ENCODE measurements at places on chromosomes 2 and 18. TPM values are rescaled to one million over a fixed set of nuclear protein-coding genes. Genes with fewer than 3 reads are reported as not detected.
A peak's percentile ranks its signal among the peaks of the same experiment; 100 is the strongest.

- peak; percentile 66 for DNase-seq
Measured at GRCh38 chr2:200352636-200353035, 46.1 kb downstream of the SPATS2L start.

- DNase-seq, result no peak
Measured at GRCh38 chr2:42961385-42961811, 169.0 kb upstream of the HAAO start.

The TBR1 gene
- polyA plus RNA-seq, result 0.06 TPM

- peak; percentile 20 for DNase-seq
Measured at GRCh38 chr2:181972431-181973170, 13.1 kb upstream of the PPP1R1C start.

DNA sequence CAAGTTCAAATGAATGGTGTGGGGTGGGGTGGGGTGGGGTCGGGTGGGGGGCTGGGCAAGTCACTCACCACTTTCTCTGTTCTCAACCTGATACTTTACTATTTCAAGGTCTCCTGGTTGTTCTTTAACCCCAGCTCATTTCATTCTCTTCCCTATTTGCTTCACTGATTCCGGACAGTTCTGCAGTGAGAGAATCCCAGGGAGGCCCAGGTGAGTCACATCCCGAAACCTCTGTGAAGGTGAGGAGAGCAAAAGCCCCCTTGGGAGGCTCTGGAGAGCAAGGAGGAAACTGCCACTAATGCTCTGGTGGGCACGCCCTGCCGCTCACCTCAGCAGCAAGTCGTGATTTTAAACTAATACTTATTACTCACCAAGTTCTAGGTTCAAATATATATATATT, 8.9 kb downstream of the EDAR start:
- DNase-seq, result no peak

DNA sequence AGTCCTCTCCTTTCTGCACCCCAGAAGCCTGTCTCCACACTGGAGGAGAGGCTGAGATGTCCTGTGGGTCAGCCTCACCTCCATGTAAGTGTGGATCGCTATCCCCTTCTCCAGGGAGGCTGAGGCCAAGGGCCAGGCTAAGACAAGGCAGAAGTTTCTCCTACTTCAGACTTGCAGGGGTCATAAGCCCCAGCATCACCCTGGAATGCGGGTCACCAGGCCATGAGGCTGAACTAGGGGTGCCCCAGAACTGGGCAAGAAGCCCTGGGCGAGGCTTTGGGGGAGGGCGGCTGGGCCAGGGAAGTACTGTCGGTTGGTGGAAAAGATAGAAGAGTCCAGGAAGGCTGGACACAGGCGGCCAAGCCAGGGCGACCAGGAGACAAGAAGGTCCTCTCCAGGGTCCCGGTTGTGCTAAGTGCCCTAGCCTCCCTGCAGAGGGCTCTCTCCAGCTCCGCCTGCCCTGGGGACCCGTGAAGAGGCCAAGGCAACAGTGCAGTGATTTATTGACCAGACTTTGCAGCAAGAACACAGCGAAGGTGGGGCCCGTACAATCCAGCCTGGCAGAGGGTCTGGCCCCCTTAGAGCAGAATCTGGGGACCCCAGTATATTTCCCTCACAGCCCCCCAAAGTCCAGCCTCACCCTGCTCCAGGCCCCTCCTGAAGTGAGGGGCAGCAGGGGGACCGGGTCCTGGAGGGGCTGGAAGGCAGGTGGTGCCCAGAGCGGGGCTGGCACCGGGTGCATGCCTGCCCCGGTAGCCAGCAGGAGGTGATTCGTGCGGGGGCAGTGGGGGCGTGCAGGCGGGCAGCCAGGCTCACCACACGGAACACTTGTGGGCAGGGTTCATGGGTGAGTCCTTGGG, 8.1 kb downstream of the ECEL1 start:
- DNase-seq, result no peak

- peak; percentile 25 for DNase-seq
Measured at GRCh38 chr2:111990856-111991255, 64.2 kb upstream of the TMEM87B start.

The CXCR1 gene
- polyA plus RNA-seq, result not detected

The CPO gene
- polyA plus RNA-seq, result not detected

The KCNK3 gene
- 0.03 TPM for polyA plus RNA-seq

GRCh38 chr2:27664622-27665363, 1.1 kb downstream of the SLC4A1AP start:
- no peak for DNase-seq

GRCh38 chr18:22558945-22559385, 141.2 kb upstream of the CTAGE1 start:
- DNase-seq, result peak; percentile 72

DNA sequence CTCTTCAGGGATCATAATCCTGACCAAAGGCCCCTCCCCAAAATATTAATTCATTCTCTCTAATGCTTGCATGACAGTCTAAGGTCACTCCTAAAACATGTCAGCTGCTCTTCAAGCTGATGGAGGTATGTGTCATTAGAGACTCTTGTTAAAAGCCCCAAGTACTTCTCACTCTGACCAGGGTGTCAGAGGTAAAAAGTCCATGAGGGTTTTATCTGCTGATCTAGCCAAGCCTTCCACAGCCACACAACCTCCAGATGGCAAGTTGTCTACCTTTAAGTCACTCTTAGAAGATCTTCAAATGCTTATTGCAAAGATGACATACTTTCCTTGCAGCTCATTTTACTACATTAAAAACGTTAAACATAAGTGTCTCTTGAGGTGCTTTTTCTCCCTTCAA, 83.6 kb upstream of the ETAA1 start:
- no peak for DNase-seq

GRCh38 chr2:33160191-33160590, 213.4 kb downstream of the LTBP1 start:
- DNase-seq, result peak; percentile 65

DNA sequence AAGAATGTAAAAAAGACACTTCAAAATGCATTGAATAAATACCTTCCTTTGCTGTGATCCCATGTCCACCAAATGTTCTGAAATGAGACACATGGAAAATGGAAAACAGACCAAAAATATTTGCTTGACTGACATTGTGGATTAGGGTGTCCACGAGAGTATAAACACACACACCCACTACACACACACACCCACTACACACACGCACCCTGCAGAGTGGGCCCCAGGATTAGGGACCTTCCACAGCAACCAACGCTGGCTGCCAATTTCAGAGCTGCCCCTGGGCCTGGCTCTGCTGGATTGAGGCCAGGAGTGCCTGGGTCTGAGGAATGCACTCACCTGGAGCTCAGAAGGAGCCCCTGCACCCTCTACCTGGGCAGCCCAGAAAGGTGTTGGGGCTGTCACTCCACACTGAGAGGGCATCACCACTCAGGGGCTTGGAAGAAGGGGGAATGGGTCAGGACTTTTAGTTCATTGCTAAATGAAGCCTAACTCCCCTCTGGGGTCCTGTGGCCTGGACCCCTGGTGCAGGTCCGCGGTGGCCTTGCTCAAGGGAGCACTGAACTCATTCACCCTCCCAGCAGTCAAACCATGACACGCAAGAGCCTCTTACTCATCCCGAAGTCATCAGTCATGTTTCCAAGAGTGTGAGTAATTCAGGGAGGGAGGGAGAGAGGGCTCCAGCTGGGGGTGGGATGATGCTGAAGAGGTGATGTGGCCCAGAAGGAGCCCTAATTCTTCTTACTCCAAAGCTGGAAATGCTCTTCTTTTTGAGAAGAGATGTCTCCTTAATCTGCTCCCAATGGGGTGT, 50.2 kb upstream of the PLB1 start:
- peak; percentile 97 for DNase-seq

DNA sequence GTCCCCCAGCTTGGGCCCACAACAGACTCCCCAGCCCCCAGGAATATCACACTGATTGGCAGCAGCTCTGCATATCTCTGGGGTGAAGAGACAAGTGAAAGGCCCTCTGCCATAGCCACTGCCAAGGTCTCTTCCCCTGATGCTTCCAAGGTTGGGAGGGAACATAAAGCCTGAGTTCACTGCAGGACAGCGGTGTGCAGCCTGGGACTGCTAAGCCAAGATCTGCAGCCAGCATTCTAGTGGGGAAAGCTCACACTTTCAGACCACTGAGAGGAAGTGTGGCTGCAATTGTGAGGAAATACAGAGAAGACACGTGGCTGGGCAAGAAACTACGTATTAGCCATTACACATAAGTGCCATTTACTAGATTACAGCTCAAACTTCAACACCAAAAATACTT, 100.7 kb downstream of the MAIP1 start:
- no peak for DNase-seq

The CIB4 gene
- polyA plus RNA-seq, result not detected

The CBLN2 gene
- polyA plus RNA-seq, result not detected

The TUBA4A gene
- polyA plus RNA-seq, result 35.6 TPM

The ADD2 gene
- not detected for polyA plus RNA-seq
